Heart left ventricle (tissue), 16 donors: ENCODE measurements at places on chromosomes 12 and 14.

DNA sequence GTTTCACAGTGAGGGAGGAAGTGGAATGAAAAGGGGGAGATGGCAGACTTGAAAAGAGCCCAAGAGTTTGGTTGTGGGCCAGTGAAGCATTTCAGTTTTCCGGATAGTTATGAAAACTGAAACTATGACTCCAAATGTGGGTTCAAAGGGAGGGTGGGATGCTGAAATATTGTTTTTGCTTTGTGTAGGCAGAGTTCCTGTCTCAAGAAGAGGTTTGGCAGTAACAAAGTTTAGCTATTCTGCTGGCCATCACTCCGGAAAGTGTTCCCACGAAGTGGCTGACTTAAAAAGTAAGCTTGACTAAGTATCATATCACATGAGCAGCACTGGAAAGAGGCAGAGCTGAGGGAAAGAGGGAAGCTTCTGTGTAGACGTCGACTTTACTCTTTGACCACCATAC lies 85.2 kb downstream of the CAND1 start:
- no peak for DNase-seq

GRCh38 chr14:30550335-30550734 lies 8.6 kb upstream of the G2E3 start:
- no peak for DNase-seq

DNA sequence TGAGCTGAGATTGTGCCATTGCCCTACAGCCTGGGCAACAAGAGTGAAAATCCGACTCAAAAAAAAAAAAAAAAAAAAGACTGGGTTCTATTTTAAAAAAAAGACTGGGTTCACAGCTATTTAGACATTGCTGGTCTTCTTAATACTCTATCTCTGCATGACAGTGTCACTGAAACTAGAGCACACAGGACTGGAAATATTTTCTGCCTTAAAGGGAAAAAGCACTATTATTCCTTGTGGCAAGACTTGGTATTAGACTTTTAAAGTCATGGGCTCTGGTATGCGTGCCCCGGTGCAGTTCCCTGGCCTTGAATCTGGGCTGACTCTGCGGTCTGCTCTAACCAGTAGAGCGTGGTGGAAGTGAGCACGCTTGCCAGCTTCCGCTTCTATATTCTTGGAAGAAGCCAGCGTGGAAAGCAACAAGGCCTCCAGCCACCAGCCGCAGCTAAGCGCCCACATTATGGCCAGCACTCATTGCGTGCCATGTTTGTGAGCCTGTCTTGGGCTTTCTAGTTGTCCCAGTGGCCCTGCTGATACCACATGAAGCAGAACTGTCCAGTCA lies 31.3 kb downstream of the PRKAB1 start:
- DNase-seq = no peak

- no peak for DNase-seq
Measured at GRCh38 chr12:13724136-13724535, 257.3 kb downstream of the GRIN2B start.

GRCh38 chr12:18383203-18383602 lies 121.9 kb downstream of the PIK3C2G start:
- DNase-seq = no peak

DNA sequence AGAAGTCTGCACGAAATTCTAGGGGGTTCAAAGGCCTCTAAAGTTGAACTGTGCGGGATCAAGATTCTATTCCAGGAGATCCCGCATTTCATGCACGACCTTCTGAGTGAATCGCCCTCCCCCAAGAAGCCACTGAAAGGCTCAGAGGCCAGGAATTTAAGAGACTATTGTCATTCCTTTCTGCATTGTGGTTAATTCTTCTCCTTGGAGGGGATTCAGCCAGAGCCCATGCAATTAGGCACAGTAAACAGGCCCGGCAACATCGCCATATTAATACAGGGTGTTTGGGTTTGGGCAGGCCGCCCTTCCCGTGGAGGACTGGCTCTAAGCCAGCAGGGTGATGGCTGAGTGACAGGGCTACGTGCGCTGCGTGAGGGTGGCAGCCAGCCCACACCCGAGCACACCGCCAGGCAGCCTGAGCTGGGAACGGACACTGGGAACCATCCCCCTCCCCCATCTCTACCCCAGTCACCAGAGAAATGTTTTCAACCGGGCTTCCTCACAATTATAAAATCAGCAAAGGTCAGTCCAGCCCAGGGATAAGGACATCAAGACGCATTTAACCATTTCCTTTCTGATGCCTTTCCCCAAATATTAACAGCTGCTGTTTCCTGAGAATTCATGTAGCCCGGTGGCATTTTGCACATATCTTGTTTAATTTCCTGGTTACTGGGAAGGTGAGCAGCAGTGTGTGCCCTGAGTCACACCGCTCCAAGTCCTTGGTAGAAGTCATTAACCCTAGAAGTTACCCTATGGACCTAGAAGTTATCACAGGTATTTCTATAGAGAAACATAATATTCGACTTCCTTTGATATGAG lies 12.5 kb downstream of the EGLN3 start:
- DNase-seq = peak; percentile 88

GRCh38 chr14:91934554-91935285 lies 12.8 kb downstream of the FBLN5 start:
- no peak for DNase-seq

GRCh38 chr12:52226446-52226845 lies 6.6 kb upstream of the KRT7 start:
- DNase-seq = no peak
